ENCODE measurements at places on chromosomes 7 and 10.

GRCh38 chr10:110209926-110210673 is 2.7 kb downstream of the MXI1 start:
- DNase-seq = peak; percentile 31

- DNase-seq = no peak
Measured at GRCh38 chr10:75825661-75826060, 394.2 kb downstream of the LRMDA start.

- no peak for DNase-seq
Measured at GRCh38 chr7:98981701-98982100, 103.4 kb downstream of the TRRAP start.

- no peak for DNase-seq
Measured at GRCh38 chr10:28925121-28925663, 247.9 kb downstream of the BAMBI start.

DNA sequence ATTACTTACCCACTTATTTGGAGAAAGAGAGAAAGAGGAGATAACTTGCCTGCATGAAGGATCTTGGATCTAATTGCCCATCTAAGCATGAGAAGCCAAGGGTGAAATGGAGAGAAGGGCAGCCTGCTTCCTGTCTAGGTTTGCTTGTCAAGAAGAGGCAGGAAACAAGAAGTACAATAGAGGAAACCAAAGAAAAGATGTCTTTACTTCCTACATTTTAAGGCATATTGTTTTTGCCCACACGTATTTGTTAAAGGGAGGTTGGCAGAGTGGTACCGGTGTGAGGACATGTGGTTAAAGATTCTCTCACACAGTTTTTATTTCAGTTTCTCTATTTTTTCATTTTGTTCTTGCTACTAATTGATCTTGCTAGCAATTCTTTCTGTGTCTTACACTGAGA is 6.0 kb upstream of the TAS2R38 start:
- DNase-seq = no peak

DNA sequence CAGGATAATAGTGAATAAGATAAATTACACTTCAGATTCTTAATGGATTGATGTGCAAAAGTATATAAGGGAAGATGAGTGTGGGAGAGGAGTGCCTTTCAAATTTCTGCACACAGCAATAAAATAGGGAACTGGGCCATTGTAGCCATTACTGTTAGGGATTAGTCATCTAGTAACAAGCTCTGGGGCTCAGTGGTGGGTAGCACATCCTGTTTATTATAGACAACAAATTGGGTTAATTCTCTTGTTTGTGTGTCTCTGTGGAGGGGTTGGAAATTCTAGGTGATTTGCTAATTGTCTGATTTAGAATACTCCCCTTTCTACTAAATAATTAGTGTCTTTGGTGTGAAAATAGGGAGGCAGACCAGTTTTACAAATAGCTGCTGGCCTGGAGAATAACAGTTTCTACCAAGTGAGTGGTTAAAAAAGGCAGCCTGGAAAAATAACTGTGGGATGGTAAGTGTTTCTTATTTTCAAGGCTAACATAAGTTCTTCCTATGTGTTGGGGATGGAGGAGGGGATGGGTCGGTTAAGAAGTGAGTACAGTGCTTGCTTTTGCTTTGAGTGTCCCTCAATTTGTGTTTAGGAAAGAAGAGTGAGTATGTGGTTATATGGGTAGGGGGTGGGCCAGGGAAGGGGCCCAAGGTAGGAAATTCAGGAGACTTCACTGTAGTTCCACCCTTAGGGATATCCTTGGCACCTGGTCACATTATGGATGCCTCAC is 43.3 kb upstream of the TMEM248 start:
- DNase-seq = peak; percentile 39

GRCh38 chr7:3575753-3576531 is 274.9 kb downstream of the SDK1 start:
- DNase-seq = no peak

GRCh38 chr7:3548815-3549214 is 247.8 kb downstream of the SDK1 start:
- DNase-seq = no peak
